ENCODE measurements at places on chromosomes 1 and 21.

DNA sequence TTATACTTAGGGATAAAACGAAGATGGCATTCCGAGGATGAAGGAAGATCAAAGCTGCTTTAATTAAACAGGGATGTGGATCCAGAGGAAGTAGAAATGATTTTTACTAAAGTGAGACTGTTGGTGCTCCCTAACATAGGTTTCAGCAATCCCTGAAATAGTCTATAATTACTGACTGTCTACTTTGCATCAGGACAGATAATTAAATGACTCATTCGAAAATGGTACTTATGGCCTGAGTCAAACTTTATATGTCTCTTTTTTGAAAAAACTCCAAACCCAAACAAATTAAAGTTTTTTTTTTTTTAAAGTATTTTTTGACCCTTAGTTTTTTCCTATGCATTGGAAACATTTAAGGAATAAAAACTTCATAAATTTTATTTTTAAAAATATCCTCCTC is 90.3 kb downstream of the LYST start:
- no peak for DNase-seq

DNA sequence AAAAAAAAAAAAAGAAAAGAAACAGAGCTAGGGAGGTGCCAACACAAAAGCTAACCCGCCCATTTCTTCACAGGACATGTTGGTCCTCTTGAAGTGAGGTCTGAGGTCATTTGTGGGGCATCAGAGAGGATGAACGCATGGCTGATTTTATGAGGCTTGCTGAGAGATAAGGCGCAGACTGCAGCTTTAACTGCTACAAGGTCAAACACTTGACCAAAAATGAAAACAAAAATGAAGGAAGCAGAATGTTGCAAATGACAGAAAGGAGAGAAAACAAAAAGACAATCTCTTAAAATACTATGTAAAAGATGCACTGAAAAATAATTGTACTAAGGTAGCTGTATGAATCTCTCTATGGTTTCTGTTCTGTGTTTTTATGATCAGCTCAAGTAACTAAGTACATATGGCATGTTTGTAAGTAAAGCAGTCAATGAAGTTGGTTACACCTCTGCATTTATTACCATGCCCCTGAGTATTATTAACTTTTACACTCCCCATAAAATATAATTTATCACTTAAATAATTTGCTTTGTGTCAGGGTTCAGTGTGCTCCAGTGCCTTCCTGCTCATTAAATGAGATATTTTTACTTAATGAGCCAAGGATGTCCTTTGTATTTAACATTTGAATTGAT is 249.1 kb upstream of the NR5A2 start:
- DNase-seq: no peak

DNA sequence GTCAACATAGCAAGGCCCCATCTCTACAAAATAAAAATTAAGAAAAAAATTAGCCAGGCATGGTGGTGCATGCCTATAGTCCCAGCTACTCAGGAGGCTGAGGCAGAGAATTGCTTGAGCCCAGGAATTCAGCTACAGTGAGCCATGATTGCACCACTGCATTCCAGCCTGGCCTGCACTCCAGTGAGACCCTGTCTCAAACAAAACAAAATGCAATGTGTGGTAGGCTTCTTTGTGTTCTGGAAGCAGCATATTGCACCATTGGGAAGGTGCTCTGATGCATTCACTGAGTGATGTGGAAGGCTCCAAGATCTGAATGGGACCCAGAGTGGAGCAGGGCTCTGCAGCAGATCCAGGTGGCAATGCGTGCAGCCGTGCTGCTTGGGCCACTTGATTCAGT is 99.6 kb upstream of the COG2 start:
- no peak for DNase-seq

- DNase-seq: no peak
Measured at GRCh38 chr21:38386967-38387366, 111.3 kb downstream of the ERG start.

DNA sequence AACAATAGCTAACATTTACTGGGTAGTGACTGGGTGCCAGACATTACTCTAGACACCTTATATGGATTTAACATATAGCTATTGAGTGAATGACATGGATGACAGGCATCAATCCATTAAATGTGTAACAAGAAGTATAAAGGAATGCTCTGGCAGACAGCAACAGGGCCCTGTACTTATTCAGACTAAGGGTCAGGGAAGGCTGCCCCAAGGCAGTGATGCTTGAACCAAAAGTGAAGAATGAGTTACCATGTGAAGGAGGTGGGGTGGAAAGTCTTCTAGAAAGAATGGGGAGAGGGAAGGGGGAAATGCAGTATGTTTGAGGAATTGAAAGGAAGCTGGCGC is 8.3 kb upstream of the PTPRF start:
- DNase-seq: no peak

DNA sequence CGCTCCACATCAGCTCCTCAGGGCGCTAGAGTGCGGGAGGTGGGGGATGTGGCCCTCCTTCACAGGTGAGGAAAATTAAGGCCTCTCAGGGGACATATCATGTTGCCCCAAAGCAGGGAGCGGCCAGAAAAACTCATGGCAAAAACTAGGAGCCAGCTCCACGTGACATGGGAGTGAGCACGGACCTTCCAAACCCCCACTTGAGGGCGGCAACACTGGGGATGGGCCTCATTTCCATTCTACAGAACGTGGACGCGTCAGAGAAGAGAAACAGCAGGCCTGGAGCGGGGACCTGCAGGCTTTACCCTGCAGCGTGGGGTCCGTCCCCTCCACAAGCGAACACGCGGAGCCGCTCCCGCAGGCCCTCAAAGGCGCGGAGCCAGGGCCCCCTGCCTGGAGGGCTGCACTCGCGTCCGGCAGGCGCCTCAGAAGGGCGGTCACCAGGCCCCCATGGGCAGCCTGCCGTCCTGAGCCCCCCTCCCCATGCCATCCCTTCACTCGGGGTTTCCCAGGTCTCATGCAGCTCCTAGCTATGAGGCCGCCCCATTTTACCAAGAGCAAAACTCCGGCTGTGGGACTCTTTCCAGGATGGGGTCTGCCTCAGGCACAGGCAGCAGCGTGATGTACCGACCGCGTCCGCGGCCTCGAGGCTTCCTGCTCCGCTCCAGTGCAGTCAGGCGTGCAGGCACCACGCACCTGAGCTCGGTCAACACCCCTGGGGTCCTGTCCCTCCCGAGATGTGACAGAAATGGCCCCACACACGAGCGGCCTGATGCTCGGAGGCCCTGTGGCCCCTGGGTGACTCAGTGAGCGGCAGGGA is 5.5 kb downstream of the CFAP410 start:
- no peak for DNase-seq

DNA sequence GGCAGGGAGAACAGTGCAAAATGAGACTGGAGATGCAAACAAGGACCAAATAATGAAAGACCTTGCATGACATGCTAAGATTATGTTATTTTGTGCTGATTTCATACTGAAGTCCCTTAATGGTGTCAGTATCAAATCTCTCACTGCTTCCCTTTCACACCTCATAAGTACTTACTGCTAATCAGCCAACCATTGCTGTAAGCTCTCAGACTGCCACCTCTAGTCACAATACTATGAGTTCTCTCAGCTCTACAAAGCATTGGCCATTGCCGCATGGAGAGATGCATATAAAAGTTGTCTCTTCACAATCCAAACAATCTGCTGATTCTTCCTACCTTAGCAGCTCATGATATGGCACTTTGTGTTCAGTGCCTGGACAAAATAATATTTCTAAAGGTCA is 375.4 kb downstream of the LTN1 start:
- no peak for DNase-seq

DNA sequence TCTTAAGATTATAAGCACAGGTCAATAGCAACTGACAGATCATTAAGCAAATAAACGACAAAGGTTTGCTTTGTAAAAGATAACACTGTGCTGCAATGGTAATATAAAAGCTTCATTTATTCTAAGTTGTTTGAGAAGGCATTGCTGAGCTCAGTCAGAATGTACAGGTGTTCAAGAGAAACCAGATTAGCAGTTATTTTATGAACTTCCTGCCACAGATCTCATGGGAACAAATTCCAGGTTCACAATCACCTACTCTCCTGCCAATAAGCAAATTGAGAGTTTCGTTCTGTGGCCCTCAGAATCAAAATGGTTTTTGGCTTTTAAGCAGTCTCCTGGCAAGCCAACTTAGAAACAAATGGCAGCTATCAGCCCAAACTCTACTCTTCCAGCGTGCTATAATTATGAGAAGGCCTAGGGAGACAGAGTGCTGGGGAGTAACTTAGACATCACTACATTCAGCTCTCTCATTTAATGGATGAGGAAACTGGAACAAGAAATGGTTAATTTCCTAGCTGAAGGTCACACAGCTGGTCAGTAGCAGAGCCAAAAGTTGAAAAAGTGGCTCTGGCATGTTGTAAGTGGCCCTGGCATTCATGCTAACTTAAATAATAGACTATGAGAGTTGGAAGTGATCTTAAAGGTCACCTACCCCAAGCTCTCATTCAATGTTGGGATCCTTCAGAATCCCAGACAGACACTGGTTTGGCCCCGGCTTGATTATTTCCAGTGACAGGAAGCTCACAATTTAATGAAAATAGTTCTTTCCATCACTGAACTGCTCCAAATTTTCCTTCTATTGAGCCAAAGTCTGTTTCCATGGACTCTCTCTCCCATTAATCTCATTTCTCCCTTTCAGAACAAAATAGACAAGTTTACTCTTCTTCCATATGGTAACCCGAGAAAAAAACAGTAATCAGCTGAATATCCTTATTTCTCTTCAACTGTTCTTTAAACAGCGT is 82.6 kb upstream of the EDEM3 start:
- DNase-seq: no peak

- no peak for DNase-seq
Measured at GRCh38 chr1:35876988-35877387, 6.0 kb upstream of the AGO1 start.

DNA sequence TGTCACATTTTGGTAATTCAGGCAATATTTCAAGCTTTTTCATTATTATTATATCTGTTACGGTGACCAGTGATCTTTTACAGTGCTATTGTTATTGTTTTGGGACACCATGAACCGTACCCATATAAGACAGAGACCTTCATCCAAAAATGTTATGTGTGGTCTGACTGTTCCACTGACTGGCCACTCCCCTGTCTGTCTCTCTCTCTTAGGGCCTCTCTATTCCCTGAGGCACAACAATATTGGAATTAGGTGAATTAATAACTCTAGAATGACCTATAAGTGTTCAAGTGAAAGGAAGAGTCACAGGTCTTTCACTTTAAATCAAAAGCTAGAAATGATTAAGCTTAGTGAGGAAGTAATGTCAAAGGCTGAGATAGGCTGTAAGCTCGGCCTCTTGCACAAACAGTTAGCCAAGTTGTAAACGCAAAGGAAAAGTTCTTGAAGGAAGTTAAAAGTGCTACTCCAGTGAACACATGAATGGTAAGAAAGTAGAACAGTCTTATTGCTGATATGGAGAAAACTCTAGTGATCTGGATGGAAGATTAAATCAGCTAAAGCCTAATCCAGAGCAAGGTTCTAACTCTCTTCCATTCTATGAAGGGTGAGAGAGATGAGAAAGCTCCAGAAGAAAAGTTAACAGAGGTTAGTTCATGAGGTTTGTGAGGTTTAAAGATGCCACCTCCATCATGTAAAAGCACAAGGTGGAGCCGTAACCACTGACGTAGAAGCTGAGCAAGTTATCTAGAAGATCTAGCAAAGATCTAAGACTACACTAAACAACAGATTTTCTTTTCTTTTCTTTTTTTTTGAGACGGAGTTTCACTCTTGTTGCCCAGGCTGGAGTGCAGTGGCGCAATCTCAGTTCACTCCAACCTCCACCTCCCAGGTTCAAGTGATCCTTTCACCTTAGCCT is 19.7 kb upstream of the DIPK1A start:
- DNase-seq: no peak

- no peak for DNase-seq
Measured at GRCh38 chr1:78047631-78048030, 1.9 kb downstream of the GIPC2 start.

DNA sequence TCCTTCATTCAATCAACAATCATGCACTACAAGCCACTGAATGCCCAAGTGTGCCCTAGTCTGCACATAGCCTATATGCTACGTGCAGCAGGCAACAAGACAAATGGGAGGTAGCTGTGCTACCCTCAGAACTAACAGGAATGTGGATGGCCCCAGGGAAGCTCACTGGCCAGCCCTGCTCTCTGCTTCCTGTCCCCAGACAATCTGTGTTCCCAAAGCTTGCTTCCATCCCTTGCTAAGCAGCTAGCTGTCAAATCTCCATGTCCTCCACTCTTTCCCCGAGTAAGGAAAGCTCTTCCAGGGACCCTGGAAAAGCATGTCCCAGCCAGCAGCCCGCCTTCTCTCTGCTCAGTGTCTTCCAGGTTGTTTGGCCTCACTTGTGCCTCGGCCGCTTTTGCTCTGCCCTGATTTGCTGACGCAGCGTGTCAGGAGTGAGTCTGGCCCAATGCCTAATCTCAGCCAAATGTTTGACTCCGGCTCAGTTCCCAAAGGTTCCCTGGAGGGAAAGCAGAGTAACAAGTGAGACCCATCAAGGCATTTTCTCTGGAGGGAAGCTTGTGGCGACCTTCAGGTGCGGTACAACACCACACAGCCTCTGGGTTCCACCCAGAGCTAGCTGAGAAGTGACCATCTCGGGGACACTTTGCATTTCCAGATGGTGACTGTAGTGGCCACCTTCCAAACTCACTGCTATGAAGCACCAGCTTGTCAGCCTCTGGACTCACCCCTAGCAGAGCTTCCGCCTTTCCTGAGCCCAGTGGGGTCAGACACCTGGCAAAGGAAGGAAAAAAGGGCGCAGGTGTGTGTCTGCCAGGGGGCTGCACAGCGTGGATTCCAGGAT is 243.4 kb downstream of the RHOU start:
- DNase-seq: no peak

GRCh38 chr1:92730476-92730875 is 54.4 kb downstream of the EVI5 start:
- DNase-seq: no peak

DNA sequence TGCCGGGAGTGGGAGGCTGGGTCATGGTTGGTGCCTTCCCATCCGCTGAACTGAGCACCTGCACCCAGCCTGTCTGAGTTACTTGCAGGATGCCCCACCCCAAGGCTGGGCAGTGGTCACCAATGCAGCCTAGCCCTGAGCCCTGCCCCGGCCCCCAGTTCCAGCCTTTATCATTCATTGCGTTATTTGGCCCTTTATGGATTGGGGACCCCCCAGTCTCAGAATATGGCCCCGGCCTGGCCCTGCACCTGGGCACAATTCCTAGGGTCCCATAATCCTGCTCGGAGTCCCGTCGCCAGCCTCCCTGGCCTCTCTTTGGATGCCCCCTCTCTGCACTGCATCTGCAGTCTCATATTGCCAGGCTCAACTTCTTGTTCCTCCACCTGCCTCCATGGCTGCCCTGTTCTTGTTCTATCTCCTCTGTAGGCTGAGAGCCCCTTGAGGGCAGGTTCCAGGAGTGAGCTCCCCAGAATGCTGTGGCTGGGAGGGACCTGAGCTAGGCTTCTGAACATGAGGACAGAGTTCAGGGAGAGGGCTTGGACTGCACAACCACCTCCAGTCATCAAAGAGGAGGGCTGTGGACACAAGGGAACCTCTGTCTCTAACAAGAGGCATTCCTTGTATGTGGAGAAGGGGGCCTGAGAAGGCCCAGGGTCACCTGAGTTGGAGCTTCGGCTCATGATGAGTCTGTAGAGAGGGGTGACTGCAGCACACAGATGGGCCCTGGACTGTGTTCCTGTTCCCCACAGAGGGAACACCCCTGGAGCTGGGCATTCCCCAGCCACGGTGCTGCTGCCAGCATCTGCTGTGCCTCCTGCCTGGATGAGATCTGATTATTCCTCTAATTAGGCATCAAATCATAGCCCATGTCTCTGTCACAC is 1.1 kb upstream of the KNCN start:
- DNase-seq: no peak

GRCh38 chr1:76632136-76632535 is 235.1 kb upstream of the ST6GALNAC5 start:
- no peak for DNase-seq

GRCh38 chr21:43853851-43854772 is 10.9 kb upstream of the AGPAT3 start:
- DNase-seq: no peak

Measured in amygdala (tissue), 56 donors.